ENCODE measurements at places on chromosomes 16 and 17. TPM values are rescaled to one million over a fixed set of nuclear protein-coding genes. Genes with fewer than 3 reads are reported as not detected.
A peak's percentile ranks its signal among the peaks of the same experiment; 100 is the strongest.

GRCh38 chr17:81095383-81095762 lies 60.4 kb downstream of the BAIAP2 start:
- DNase-seq, result peak; percentile 38

DNA sequence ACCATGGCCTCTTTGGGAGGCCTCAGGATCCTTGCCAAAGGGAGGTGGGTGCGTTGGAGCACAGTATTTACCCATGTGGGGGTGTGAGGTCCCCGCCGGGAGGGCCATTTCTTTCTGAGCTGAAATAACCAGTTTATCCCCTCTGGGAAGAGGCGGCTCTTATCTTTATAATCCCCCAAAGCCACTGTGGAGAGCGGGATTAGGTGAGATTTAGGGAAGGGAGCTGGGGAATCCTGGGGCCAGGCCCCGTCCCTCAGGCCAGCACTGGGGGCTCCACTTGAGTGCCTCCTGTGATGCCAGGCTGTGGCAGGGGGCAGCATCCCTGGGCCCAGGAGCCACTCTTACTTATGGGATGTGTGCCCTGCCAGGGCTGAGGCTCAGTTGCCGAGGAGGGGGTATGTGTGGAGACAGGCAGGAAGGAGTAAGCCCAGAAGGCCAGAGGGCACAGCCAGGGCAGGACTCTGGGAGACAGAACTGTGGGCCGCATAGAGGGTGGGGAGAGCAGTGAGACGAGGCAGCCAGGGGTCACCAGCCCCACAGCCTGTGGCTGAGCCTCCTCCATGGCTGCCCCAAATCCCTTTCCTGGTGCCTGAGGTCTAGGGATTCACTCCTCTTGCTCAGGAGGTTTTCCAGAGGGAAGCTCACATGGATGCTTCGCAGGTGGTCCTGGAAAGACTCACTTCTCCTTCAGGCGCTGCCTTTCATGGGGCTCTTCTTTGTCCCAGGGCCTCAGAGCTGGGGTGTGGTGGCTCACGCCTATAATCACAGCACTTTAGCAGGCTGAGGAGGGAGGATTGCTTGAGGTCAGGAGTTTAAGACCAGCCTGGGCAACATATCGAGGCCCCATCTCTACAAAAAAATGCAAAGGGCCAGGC lies 25.0 kb downstream of the TMEM94 start:
- no peak for DNase-seq

- DNase-seq, result no peak
Observed at GRCh38 chr17:51585514-51586104, 325.3 kb downstream of the UTP18 start.

- DNase-seq, result no peak
Observed at GRCh38 chr17:14057591-14057990, 11.7 kb upstream of the COX10 start.

DNA sequence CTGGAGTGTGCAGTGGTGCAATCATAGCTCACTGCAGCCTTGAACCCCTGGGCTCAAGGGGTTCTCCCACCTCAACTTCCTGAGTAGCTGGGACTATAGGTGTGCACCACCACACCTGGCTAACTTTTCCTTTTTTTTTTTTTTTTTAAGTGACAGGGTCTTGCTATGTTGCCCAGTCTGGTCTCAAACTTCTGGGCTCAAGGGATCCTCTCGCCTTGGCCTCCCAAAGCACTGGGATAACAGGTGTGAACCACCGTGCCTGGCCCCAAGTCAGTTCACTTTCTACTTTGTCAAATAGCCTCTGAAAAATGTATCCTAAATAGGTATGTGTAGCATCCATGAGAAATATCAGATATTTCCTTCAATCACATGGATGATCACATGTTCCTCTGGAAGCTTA lies 9.9 kb upstream of the NFAT5 start:
- DNase-seq, result no peak

DNA sequence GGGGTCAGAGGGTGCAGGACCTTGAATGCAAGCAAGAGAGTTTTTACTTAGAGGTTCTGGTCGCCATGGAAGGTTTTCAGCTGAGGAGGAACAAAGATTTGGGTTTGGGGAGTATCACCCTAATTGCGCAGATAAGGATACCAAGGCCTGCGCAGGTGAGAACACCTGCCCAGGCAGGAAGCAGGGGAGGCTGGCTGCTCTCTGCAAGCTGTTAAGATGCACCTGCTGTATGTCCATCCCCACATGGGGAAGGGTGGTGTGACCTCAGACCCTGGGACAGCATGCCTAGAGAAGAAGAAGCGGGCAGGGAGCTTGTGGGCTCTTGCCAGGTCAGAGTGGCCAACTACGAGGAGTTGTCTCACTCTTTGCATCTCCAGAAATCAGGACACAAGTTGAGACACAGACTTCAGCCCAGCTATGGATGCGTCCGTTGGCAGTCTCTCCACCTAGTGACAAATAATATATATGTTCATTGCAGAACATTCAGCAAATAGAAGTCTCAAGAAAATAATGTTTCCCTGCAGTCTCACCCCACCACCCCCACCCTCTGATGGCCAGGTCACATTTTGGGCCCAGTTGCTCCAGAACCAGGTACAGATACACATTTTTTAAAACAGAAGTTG lies 77.7 kb downstream of the SREBF1 start:
- peak; percentile 74 for DNase-seq

GRCh38 chr16:67884684-67885083 lies at the start of gene NRN1L:
NRN1L (plus strand) TSS chr16:67884885; CDS start chr16:67884904, 19 bp downstream.
- no peak for DNase-seq

DNA sequence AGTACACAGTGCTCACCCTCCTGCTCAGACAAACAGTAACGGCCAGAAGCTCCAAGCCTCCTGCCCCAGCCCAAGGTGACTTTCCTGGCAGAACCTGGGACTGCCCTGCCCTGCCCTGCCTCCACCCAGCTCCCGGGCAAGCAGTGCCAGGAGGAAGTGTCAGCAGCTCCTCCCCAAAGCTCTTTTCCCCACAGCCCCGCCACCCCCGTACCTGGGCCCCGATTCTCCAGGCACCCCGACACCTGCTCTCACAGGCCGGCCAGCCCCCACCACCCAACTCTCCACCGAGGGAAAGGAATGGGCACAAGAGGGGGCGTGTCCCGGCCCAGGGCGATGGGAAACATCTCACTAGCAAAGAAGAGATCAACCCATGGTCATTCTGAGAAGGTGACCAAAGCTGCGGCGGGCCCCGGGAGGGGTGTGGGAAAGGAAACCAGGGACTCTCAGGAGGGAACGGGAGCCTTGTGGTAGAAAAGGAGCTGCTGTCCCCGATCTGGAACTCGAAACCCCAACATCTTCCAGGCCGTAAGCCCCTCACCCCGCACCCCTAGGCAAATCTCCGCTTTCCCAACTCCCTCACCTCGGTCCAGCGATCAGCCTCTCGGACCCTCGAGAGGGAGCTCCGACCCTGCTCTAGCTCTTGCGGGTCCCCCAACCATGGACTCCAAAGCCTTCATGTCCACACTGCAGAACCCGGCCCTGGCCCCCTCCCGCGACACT lies 1.2 kb downstream of the BCAR1 start:
- no peak for DNase-seq

- no peak for DNase-seq
Observed at GRCh38 chr16:27634779-27635178, 84.8 kb downstream of the KATNIP start.

The ABAT gene
- total RNA-seq, result 6.7 TPM

The TCAP gene
- total RNA-seq, result 2.7 TPM

The EVPLL gene
- total RNA-seq, result not detected

The ARL4D gene
- total RNA-seq, result 0.83 TPM

The CRK gene
- 30.4 TPM for total RNA-seq

The RHOT2 gene
- total RNA-seq, result 129 TPM

Measured in OCI-LY7 (cell line).